NCI-H187 (cell line): ENCODE measurements at places on chromosomes 1 and 21.

DNA sequence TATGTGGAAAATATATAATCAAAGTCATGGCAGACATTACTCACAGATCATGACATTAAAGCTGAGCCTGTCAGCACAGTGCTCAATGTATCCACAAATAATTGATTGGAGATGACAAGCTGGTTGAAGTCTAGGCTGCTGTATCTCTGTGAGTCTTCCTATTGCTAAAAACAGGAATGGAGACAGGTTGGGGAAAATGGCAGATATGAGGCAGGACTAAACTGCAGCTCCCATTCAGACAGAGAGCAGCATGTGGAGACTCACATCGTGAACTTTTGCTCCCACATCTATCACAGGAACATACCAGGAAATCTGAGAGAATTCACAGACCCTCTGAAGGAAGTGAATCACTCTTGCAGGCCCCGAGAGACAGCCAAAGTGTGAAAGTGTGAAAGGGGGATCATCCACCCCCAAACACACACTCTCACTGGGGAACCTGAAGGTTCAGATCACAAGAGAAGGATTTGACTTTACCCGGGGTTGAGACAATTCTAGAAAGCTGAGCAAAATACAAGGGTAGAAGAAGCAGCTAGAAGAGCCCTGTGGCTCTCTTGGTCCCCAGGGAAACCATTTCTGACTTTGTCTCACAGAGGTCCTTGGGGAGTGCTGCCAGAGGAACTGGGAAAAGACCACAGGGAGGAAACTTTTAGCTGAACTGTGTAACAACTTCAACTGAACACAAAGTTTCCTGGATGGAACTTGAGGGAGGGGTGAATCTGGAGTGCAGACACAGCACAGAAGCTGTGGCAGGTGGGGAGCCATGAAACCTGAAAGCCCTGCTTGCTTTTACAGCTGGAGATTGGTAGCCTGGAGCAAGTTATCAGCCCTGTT, 173.4 kb downstream of the S1PR1 start:
- DNase-seq, result no peak

- DNase-seq, result no peak
Measured at GRCh38 chr1:18936814-18937481, 19.5 kb downstream of the IFFO2 start.

- peak; percentile 26 for DNase-seq
Measured at GRCh38 chr1:245698860-245699259, 544.1 kb downstream of the KIF26B start.

DNA sequence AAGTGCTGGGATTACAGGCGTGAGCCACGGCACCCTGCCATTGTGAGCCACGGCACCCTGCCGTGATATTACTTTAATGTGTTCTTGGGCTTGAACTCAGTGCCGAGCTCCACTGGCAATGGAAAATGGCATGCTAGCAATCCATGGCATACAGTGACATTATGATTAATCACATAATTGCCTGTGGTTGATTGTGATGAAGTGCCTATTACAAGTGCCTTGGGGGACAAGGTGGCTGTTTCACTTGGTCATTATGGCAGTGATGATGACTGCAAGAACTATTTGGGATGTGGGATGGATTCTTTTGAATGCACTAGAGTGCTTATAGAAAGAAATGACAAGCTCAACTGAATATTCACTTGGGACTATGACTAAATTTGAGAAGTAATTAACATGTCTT, 22.3 kb upstream of the HPCAL4 start:
- no peak for DNase-seq

DNA sequence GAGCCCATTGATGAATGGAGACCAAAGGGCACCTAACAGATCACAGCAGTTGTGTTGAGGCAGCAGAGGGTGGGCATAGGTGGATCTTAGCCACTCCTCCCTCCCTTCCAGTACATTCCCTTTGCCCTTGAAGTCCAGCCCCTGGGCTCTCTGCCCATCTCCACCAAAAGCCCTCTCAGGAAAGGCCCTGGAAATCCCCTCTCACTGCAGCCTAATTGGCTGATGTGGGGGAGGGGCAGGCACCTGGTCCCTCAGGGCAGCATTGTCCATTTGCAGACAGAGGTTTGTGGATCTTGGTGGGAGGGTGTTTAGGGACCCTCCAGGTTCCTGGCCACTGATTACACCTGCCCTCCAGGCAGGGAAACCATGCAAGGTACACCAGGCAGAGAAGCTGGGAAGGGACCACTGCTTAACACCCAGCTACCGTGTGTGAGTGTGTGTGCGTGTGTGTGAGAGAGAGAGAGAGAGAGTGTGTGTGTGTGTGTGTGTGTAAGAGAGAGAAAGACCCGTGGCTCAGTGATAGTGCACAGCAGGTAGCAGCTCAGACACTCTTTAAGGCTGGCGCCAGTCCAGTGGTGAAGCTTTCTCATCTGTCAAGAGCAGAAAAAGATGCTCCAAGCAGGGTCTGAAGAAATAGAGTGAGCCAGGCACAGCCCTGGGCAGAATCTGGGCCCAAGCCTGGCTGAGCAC, 71.1 kb downstream of the MATN1 start:
- no peak for DNase-seq

- no peak for DNase-seq
Measured at GRCh38 chr1:89734442-89734841, 86.4 kb upstream of the LRRC8D start.

GRCh38 chr1:20609541-20609940, 20.6 kb downstream of the CDA start:
- no peak for DNase-seq

DNA sequence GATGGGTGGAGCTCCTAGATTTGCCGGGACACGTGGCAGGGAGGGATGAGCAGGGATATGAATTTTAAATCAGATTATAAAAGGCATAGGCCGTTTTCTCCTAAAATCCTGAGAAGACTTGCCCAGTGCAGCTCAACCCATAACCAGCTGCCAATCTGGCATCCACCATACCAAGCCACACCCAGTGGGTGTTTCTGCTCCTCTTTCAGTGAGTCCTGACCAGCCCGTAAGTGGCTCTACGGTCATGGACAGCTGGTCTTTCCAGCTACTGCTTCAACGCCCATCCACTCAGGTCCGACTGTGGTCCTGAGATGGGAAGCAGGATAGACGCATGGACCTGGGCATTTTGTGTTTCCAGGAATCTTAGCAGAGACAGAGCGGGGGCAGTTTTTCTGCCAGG, 107.2 kb downstream of the LAMC2 start:
- no peak for DNase-seq

- DNase-seq, result no peak
Measured at GRCh38 chr1:85378534-85378933, 86.4 kb downstream of the DDAH1 start.

DNA sequence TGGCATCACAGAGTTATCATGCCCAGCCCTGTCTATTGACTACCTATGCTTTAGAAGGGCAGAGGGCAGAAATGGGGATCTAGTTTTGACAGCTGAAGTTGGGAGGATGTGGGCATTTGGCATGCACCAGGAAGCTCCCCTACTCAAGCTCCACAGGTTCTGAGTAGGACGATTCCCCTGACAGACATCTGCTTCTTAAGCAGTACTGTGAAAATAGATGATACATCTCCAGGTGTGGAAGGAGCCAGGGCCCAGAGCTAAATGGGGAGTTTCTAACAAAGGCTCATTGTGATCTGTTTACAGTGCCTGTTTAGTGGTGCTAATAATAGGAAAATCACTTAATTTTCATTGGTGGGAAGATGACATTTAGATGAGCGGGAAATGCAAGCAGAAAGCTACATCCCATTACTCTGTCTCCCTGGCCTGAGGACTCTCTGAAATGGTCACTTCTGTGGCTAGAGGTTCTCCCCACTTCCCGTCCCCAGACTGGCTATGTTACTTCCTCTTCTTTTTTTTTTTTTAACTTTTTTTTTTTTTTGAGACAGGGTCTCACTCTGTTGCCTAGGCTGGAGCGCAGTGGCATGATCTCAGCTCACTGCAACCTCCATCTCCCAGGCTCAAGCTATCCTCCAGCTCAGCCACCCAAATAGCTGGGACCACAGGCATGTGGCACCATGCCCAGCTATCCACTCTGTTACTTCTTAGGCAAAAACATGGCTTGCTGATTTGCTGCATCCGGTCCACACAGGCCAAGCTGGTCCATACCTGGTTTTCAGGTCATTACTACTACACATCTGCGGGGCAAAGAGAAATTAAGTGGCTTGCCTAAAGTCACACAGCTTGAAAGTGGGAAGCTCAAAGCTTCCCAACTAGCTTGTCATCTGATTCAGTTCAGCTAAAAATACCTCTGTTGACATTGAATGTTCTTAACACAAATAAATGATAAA, 23.2 kb upstream of the CNIH3 start:
- DNase-seq, result no peak

GRCh38 chr1:245475961-245476516, 321.3 kb downstream of the KIF26B start:
- DNase-seq, result no peak

DNA sequence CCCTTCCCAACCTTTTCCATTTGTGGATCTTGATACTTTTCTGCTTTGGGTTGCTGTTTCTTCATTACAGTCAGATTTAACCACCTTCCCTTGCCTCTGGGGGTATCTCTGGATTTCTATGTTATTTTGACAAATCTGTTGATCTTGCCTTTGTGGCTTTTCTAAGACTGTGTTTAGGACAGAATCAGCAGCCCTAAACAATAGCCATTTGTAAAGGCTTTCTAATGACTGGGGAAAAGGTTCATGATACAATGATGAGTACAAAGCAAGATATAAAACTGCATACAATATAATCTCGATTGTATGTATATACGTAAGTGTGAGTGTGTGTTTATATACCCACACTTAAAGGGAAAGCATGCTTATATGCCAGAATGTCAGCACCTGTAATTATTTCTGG, 27.8 kb downstream of the FAM20B start:
- DNase-seq, result no peak

DNA sequence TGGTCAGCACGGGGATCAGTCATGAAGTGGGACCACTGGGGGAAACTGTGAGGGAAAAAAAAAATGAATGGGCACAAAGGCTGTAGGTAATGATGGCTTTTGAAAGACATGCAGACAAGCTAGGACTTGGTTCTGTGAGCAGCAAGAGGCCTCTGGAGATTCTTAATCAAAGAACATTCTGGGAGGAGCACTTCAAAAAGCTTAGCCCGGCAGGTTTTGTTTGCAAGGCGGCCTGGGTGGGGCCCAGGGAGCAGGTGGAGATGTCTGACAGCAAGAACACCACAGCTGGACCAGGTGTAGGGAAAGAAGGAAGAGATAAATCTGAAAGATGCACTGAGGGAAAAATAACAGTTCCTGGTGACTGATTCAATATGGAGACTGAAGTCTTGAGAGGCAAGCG, 6.0 kb downstream of the TEX35 start:
- DNase-seq, result peak; percentile 98

GRCh38 chr1:95073446-95073845, 695 bp upstream of the ALG14 start:
- no peak for DNase-seq

- DNase-seq, result no peak
Measured at GRCh38 chr1:150612014-150612345, 17.4 kb downstream of the ENSA start.

- DNase-seq, result no peak
Measured at GRCh38 chr1:86137436-86137835, 19.1 kb downstream of the COL24A1 start.

DNA sequence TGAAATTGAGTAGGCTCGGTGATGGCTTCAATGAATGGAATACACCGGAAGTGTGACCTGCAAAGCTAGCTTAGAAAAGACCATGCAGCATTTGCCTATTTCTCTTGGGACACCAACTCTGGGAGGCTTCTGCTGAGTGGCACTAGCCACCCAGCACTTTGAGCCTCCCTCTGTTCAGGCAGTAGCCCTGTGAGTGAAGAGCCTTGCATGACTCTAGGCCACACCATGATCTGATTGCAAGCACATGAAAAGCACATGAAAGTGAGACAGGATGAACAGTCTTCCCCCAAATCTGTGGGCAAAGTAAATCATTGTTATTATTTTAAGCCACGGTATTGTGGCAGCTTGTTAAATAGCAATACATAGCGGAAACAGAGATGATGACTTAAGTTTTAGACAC, 2.8 kb downstream of the CD48 start:
- DNase-seq, result no peak

DNA sequence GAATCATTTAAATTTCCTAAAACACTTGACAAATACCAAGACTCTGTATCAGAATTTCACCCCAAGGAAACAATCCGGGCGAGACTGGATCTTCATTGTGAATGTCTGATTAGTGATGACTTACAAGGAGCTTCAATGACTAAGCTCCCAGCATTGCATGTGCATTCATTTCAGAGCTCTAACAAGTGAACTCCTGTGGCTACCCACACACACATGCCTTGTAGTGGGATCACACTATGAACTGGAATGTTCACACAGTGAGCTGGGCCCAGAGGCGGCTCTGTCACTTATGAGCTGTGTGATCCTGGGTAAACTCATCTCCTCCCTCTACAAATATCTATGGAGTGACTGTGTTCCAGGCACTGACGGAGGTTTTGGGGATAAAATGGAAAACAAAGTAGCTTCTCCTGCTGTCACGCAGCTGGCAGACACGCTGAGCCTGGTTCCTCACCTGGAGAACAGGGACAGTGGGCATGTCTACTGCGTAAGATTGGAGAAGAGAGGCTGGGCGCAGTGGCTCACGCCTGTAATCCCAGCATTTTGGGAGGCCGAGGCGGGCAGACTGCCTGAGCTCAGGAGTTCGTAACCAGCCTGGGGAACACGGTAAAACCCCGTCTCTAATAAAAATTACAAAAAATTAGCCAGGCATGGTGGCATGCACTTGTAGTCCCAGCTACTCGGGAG, 56.9 kb downstream of the CLSTN1 start:
- no peak for DNase-seq
